CD4-positive, alpha-beta T cell (primary cell): ENCODE measurements at places on chromosomes 1 and 21.

DNA sequence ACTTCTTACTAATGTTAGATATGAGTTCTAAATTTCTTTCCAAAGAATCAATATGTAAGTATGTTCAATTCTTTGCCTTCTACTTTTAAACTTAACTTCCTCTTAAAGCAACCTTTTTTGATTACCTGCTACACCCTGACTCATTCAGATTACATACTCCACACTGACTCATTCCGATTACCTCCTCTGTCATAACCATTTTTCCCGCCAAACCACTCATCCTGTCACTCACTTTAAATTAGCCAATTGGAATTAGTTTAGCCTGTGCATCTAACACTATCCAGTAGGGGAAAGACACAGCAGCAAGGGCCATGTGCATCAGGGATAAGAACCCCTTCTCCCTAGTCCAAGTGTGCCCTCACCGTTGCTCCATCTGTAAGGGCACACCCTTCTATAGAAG, 815.5 kb downstream of the BRINP3 start:
- no peak for DNase-seq

DNA sequence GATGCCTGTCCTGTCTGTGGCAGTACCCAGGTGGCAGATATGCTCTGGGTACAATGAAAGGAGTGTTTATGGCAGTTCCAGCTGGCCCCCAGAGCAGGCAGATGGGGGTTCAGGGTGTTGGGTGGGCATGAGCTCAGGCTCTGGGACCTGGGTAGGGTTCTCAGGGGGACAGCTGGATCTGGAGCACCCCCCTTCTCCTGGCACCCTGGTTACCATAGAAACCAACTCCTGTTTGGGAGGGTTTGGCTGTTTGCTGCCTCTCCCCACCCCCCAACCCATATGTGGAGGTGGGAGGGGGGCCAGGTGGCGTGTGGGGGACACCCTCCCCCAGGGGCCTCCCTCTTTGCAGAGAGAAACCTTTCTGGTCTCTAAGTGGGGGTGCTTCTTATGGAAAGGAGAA, 7.1 kb downstream of the FOXO6 start:
- DNase-seq, result no peak

DNA sequence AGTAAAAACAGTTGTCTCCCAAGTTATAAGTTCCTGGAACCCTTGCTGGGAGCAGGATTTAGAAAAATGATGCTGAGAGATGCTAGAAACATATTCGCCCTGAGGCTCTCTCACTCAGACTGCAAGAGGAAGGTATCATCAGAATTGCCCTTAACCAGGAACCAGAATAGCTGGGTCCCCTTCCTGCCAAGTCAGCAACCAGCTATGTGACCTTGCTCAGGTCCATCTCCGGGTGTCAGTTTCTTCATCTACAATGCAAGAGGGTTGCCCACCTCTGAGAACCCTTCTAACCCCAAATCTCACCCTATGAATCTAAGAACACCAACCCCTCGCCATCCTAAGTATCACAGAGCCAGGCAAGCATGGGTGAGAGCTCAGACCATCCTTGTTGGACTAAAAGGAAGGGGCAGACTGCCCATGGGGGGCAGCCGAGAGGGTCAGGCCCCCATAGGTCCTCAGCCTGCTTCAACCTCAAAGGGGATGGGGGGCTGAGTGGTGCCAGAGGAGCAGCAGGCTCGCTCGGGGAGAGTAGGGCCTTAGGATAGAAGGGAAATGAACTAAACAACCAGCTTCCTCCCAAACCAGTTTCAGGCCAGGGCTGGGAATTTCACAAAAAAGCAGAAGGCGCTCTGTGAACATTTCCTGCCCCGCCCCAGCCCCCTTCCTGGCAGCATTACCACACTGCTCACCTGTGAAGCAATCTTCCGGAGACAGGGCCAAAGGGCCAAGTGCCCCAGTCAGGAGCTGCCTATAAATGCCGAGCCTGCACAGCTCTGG, 390 bp upstream of the S100A9 start:
- no peak for DNase-seq

DNA sequence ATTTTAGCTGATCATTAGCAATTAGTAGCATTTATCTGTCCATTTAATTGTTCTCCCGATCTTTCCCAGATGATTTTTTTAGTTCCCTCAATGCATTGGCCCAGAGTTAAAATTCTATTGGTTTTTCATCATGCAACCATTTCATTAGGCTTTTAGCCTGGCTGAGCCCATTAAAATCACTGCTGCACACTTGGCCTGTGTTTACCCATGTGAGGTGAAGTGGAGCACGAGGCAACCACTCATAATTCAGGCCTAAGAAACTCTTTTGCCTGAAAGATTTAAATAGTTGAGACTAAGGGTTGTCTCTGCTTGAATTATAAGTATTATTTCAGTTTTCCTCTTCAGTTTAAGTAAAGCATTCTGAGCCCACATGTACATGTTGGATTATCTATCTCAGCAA, 889.0 kb upstream of the ADGRL4 start:
- DNase-seq, result no peak

DNA sequence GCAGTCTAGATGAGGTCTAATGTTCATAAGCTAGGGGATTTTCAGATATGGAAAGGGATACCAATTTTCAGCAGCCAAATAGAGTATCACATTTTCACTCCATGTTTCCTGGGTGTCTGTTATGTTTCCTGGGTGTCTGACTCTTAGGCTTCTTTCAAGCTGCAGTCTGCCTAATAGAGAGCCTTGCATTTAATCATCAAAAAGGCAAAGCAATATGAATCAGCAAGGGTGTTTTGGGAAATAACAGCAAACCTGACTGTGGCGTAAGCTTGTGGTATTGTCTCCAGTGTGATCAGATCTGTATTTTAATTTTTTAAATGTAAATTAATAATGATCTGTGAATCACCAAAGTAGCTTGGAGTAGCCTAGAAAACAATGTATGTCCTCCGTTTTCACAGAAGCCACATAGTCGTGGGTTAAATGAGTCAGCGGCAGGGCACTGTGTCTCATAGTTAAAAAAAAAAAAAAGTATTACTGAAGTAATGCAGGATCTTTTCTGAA, 10.4 kb downstream of the LGALS8 start:
- DNase-seq, result no peak

DNA sequence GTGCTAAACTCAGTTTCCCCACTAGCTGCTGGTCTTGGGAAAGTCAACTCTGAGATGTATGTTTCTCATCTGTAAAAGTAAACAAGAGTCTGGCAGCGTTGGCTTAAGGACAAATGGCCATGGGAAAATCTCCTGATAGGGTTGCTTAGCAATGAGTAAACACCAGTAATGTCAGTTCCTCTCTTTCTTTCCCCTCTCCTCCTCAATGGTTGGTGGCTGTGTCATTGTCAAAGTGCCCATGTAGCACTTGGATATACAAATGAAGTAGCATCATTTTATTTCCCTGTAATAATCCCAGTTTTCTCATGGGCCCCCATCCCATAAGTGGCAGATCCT, 2.2 kb upstream of the FYB2 start:
- DNase-seq, result no peak

GRCh38 chr1:46575300-46575699, 23.9 kb upstream of the KNCN start:
- DNase-seq, result no peak

GRCh38 chr1:226640321-226641136, 92.0 kb downstream of the STUM start:
- no peak for DNase-seq

DNA sequence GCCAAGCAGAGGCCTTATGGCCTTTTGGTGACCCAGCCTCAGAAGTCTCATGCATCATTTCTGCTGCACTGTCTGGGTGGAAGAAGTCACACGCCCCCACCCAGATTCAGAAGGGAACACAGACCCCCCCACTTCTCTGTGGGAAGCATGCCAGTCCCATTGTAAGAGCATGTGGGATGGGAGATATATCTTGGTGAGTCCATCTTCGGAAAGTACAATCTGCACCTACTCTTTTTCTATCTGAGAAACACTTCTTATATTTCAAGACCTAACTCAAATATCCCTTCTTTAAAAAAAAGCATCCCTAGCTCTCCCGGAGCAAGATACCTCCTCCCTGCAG, 159.6 kb upstream of the FGGY start:
- no peak for DNase-seq

- DNase-seq, result no peak
These were observed 78.6 kb upstream of the USP25 start for GRCh38 chr21:15651172-15651571.

DNA sequence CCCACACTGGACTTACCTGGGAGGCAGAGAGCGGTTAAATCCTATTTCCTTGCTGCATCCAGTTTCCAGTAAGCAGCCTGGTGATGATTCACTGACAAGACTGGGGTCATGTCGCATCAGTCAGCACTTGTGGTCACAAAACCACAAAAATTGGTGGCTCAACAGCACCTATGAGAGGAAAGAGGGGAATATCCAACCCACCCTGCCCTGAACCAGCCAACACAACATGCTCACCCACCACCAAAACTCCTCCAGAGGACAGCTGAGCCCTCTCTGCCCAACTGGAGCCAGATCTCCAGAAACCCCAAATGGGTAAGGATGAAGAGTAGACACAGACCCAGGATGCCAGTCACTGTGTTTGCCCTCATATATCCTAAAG, 64.0 kb downstream of the CD46 start:
- DNase-seq, result peak; percentile 55

DNA sequence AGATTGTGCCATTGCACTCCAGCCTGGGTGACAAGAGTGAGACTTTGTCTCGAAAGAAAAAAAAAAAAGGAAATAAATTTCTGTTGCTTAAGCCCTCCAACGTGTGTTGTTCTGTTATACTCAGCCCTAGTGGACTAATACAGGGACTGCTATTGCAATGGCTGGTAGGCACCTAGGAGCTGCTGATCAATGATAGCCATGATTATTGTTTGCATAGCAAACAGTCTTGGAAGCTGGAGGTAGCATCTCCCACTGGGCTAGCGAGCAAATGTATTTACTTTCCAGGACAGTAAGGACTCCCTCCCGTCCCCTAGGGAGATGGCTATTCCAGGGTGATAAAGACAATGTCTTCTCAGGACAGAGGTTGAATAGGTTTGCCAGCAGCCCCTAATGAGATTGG, 13.5 kb upstream of the TNFRSF8 start:
- DNase-seq, result no peak

DNA sequence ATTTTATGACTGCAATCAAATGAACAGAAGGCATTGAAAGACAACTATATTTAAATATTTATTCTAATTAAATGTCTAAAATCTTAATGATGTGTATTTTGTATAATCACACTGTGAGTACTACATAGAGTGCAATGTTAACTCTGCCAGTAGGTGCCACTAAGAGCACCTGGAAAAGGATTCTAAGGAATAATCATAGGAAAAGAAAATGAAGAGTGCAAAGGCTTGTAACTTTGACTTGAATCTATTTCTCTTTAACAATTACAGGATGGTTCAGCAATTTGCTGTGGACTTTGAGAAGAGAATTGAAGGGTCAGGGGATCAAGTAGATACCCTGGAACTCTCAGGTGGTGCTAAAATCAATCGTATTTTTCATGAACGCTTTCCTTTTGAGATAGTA, 200.4 kb downstream of the DNM3 start:
- DNase-seq, result no peak

DNA sequence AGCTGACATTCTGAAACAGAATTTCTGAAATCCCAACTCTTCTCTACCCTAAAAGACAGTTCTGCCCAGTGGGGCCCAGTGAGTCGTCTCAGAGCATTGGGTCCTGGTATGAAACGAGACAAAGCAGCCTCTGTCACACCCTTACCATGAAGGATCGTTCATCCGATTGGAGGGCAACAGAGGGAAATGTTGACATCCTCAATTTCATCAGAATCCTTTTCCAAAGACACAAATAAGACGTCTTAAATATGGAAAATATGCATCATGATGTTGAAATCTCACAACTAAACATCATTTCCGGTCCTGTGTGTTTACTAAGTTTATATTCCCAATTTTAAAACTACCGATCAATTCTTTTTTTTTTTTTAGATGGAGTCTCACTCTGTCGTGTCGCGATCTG, 112.1 kb upstream of the SLC45A1 start:
- no peak for DNase-seq

DNA sequence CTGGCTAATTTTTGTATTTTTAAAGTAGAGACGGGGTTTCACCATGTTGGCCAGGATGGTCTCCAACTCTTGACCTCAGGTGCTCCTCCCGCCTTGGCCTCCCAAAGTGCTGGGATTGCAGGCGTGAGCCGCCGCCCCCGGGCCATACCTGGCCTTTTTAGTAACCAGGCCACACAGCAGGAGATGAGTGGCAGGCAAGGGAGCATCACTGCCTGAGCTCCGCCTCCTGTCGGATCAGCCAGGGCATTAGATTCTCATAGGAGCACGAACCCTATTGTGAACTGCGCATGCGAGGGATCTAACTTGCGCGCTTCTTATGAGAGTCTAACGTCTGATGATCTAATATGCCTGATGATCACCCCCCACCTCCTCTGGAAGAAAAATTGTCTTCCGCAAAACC, 308.7 kb upstream of the PRMT6 start:
- no peak for DNase-seq

DNA sequence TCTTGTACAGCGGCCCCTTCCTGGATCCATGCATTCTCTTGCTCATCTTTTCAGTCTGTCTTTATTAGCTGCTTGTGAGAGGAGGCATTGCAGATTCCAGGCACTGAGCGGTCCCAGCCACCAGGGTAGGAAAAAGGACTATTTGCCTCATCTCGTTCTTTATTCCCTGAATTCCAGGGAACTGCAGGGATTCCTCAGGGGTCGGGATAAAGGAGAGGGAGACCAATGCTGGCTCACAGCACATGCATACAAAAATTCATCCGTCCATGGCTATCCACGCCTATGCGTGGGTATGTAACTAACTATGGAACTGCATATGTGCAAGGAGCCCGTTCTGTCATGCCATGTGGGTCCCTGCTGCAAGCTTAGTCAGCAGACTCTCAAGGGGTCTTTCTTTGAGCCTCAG, 879 bp upstream of the PLPPR5 start:
- DNase-seq, result no peak

DNA sequence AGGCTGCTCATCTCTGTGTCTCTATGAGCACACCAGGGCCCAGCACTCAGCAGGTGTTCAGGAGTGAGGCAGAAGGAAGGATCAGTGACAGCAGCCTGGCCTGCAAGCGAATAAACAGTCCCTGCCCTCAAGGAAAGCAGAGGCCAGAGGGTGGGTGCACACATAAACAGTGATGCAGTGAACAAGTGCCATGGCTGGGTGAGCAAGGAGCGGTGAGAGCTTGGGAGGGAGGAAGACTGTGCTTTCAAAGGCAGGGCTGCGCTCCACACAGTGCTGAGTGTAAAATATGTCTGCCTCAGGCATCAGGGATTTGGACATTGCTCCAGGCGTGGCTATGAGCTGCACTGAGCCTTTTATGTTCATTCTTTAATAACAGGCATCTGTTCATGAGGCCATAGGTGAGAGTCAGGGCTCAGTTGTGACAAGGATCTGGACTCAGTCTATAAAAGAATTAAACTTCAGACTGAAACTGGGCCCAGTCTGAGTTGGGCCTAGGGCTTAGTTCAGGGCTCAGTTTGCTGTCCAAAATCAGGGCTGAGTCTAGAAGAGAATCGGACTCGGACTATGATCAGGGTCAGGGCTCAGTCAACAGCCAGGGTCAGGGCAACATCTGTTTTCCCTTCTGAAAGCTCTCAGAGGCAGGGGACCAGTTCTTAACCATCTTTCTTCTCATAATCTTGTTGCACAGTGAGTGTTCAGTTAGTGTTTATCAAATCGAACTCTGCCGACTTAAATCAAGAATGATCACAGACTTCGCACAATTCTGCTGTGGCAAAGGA, 213.7 kb downstream of the FOXD2 start:
- DNase-seq, result no peak

- no peak for DNase-seq
These were observed 507.9 kb downstream of the PLA2G4A start for GRCh38 chr1:187336441-187337168.
